ENCODE measurements at places on chromosomes 6 and 20.
A peak's percentile ranks its signal among the peaks of the same experiment; 100 is the strongest.

DNA sequence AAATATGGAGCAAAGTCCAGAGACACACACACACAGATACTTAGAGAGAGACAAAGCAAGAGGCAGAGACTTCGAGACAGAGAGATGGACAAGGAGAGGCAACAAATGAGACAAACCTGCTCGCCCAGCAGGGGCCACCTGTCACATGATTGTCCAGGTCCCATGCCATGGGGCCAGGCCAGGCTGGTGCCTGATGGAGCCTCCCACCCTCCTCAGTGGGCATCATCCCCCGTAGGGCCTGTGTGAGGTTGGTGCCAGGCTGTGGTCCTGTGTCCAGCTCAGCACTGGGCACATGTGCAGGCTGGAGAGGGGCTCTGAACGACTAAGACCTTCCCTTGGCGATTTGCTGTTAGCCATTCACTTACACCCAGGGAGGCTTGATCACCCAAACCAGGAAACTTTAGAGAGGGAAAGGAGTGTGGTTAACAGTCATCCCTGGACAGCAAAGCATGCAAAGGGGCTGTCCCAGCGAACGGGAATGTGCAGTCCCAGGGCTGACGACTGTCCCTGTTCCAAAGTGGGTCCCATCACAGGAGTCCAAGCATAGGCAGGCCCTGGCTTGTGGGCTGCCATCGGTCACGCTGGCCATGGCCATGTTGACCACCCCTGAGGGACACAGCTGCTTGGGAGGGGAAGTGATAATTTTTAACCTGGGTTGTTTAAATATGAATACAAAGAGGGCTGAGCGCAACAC is 38.4 kb upstream of the PHACTR3 start:
- DNase-seq, result no peak

- no peak for DNase-seq
Observed at GRCh38 chr6:3151691-3152090, 5.7 kb downstream of the TUBB2A start.

GRCh38 chr6:129032602-129033001 is 149.7 kb downstream of the LAMA2 start:
- no peak for DNase-seq

GRCh38 chr20:57980506-57980905 is 247.9 kb downstream of the ANKRD60 start:
- no peak for DNase-seq

GRCh38 chr20:11712639-11713160 is 205.0 kb upstream of the BTBD3 start:
- no peak for DNase-seq

- DNase-seq, result no peak
Observed at GRCh38 chr6:44016131-44016870, 111.0 kb downstream of the MRPL14 start.

- DNase-seq, result no peak
Observed at GRCh38 chr6:125789167-125789566, 1.6 kb upstream of the NCOA7 start.

DNA sequence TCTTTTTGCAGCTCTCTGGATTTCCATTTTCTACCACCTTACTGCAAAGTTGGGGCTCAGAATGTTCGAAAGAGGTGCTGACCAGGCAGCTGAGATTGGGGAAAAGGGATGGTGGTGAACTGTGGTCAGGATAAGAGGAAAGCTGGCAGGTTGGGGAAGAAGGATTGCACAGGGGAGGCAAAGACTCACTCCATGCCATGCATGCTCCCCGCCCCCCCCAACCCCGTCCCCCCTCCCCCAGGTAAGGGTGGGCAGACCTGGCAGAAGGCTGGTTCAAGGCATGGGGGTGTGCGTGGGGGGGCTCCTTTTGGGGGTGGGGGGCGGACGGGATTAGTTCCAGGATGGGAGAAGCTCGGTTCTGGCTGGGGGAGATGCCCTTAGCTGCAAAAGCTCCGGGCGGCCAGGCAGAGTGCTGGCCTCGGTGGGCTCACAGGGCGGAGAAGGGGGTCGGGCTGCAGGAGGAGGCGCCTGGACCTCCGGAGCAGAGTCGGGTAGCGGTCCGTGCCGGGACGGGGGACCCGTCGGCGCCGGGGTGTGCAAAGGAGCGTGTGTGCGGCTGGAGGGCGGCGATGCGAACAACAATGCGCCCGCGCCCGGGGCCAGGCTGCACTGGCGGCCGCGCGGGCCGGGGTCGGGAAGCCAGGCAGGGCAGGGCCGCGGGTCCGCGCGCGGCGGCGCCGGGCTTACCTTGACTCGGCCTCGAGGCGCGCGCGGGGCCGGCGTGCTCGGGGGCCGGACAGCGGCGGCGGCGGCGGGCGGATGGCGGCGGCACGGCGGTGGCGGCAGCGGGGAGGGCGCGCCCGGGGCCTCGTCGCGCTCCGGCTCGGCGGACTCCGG is 880 bp downstream of the ADNP start:
- peak; percentile 62 for DNase-seq

- DNase-seq, result no peak
Observed at GRCh38 chr6:137402143-137402680, 92.0 kb downstream of the OLIG3 start.

DNA sequence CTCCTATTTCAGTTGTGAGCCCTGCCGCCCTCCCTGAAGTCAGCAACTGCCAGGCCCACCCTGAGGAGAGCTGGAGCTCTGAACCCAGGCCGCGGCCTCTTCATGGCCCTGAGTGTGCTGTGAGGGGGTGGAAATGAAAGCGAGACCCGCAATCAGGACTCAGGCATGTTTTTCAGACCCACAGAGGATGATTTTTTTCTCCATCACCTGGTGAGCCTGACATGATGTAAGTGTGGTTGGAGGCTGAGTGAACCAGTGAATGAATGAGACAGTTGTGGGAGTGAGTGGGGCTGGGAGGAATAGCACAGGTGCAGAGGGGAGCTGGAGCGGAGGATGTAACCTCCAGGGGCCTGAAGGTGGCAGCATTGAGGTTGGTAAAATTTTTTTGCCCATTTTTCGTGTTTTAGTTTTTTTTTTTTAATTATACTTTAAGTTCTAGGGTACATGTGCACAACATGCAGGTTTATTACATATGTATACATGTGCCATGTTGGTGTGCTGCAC is 18.3 kb downstream of the RAET1L start:
- peak; percentile 37 for DNase-seq

DNA sequence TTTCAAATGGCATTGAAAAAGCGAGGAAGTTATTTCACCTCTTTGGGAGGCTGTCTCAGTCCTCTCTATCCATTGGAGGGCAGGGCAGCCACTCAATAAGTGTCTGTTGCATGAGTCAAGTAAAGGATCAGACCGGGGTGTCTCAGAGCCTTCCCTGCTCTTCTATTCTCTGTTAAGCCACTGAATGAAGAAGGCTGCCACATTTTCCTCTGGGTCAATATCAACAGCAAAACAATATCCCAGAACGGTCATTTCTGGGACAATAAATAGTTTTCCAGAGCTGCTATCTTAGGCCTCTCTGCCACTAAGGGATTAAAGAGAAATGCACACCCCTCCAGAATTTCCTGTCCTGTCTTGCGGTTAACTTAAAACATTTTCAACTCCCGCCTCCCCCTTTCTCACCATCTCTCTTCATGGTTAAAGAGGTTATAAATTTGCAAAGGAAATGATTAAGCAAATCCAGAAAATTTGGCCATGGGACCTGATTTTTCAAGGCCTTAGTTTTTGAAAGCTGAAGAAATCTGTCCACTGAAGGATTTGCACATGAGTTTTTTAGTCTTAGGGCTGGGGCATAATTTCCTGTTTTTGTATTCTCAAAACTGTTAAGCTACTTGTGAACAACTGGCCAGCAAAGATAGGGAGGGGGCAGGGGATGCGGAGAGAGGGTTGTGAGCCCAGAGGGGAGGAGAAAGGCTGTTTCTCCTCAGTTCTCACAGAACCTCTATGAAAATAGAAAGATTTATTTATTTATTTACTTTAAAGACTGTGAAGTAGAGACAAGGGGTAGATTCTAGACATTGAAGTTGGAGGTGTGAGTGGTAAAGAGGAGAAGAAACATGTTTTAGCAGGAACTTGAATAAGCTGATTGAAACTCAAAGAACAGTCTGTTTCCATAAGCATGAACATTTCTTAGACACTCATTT is 135.7 kb downstream of the BCAS1 start:
- DNase-seq, result no peak

All from hepatocyte (in vitro differentiated cells).